ENCODE measurements at places on chromosomes 1 and 21. TPM values are rescaled to one million over a fixed set of nuclear protein-coding genes. Genes with fewer than 3 reads are reported as not detected.
A peak's percentile ranks its signal among the peaks of the same experiment; 100 is the strongest.

DNA sequence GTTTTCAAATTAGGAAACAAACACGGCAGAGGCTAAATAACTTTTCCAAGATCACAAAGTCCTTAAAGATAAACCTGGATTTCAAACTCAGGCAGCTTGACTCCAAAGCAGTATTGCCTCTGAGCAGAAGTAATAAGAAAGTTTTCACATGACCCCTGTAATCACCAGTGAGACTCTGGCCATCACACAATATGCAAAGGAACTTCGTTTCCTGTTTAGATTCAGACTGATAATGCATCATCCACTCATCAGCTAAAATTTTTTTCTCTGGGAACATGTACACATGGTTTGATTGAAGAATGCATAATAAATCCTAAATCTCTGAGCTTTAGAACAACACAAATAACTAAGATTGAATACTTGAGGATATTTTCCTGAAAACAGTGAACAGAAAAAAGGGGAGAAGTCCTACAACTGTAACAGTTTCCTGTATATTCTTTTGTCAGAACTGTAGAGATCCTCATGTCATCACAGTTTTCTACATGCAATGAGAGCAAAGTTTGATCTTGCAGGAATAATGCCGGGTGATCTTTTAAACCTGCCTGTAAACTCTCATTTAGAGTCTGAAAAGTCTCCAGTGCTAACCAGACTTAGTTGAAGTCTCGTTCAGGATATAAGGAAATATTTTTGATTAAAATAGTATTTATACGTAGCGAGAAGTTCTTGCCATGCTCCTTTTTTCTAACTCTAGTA lies 225.3 kb downstream of the SPATA17 start:
- no peak for DNase-seq
- no peak overlapping the region for H3K4me3 ChIP-seq
- H3K36me3 ChIP-seq: no peaks in the 10 kb centered on the region
- H3K27ac ChIP-seq: no peak overlapping the region
- no peaks in the 10 kb centered on the region for H3K27me3 ChIP-seq
- H3K4me1 ChIP-seq: no peaks in the 10 kb centered on the region

The NBPF1 gene
- 31.2 TPM for total RNA-seq

DNA sequence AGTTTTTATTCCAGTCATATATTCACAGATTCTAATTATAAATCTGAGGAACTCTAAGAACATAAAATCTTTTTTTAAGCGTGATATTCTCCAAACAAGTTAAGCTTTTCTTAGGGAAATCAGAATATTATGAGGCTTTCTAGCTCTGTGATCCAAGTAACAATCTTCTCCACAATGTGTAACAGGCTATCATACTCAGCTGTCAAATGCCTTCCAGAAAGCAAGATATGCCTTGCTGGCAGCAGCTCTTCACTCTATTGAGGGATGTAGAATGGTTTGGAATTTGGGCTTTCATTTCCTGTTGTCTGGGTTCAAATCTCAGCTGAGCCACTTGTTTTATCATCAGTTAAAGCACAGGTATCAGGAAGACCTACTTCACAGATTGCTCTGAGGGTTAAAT lies 446.5 kb downstream of the PTBP2 start:
- no peaks in the 10 kb centered on the region for H3K4me1 ChIP-seq
- DNase-seq: no peak
- no peaks in the 10 kb centered on the region for H3K36me3 ChIP-seq
- no peak overlapping the region for H3K27ac ChIP-seq
- no peak overlapping the region for H3K4me3 ChIP-seq
- H3K27me3 ChIP-seq: no peaks in the 10 kb centered on the region

- peaks cover 62% of the 10 kb centered on the region for H3K36me3 ChIP-seq
- no peak for DNase-seq
- H3K27ac ChIP-seq: no peak overlapping the region
- H3K27me3 ChIP-seq: no peaks in the 10 kb centered on the region
- no peaks in the 10 kb centered on the region for H3K4me1 ChIP-seq
Observed at GRCh38 chr1:44314452-44314851, 40.6 kb downstream of the ERI3 start.

DNA sequence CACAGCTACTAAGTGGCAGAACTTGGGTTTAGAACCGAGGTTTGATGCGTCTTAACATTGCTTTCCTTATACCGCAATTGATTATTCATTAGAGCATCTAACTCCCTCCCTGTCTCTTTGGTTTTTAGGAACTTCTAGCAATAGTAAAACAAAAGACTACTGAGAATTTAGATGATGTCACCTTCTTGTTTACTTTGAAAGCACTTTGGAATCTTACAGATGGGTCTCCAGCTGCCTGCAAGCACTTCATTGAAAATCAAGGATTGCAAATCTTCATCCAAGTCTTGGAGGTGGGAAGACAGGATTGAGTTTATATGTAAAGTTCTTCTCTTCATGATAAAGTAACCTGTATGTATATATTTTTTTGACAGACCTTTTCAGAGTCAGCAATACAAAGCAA lies 35.0 kb downstream of the ZYG11A start:
- no peaks in the 10 kb centered on the region for H3K36me3 ChIP-seq
- H3K27me3 ChIP-seq: no peaks in the 10 kb centered on the region
- H3K4me3 ChIP-seq: no peak overlapping the region
- H3K4me1 ChIP-seq: no peaks in the 10 kb centered on the region
- no peak overlapping the region for H3K27ac ChIP-seq

GRCh38 chr1:46446646-46447498 lies 42.8 kb upstream of the DMBX1 start:
- H3K36me3 ChIP-seq: no peaks in the 10 kb centered on the region
- peak; percentile 88 for DNase-seq
- peaks cover 18% of the 10 kb centered on the region for H3K4me1 ChIP-seq
- H3K4me3 ChIP-seq: no peak overlapping the region

- DNase-seq: no peak
- no peak overlapping the region for H3K4me3 ChIP-seq
- no peaks in the 10 kb centered on the region for H3K27me3 ChIP-seq
- peaks cover 44% of the 10 kb centered on the region for H3K36me3 ChIP-seq
- H3K27ac ChIP-seq: peak overlapping the region; percentile 34
Observed at GRCh38 chr1:25806418-25806817, 6.4 kb downstream of the SELENON start.

DNA sequence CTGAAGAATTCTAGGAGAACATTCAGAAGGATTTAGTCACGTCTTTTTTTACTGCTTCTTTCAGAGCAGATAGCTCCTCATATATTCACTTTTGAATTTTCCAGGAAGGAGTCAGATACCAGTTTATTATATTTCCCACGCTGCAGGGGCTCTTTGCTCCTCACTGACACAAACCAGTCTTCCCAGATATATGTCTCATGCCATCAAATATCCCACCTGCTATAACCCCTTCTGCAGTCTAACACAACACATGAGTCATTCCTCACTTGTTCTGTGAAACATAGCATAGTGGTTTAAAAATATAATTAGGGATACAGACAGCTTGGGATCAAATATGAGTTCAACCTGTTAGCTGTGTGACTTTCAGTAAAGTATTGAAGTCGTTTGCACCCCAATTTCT lies 251.7 kb upstream of the DPYD start:
- no peak for DNase-seq
- no peaks in the 10 kb centered on the region for H3K27me3 ChIP-seq
- H3K4me1 ChIP-seq: no peaks in the 10 kb centered on the region
- H3K36me3 ChIP-seq: no peaks in the 10 kb centered on the region
- H3K4me3 ChIP-seq: no peak overlapping the region
- no peak overlapping the region for H3K27ac ChIP-seq

DNA sequence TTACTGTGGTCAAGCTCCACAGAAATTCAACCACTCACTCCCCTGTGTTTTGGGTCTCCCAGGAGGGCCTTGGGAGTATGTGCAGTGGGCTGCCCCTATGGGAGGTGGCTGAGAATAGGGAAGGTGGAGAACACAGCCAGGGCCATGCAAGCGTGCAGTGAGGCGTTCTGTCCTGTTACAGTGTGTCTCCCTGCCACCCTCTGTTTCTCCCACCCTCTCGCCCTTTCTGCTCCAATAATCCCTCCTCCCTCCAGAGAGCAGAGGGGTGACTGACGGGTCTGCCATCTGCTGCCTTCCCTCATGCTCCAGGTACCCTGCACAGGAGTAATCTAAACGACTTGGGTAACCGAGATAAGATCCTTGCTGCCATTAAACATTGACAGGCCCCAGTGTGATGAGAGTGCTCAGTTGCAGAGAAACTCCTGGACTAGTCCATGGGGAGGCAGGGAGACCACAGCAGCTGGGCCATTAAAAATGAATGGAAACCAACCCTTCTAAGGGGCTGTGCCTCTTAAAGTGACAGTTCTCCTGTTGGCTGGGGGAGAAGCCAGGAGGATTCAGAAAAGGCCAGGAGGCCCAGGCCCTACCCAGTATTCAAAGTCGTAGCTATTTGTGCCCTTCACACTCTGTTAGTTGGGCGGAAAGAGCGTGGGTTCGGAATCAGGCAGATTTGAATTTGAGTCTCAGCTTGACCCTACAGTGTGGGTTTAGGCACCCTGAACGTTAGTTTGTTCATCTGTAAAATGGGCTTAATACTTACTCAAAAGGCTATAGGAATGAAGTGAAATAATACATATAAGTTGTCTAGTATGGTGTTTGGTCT lies 22.4 kb upstream of the BTG2 start:
- H3K4me1 ChIP-seq: peaks cover 33% of the 10 kb centered on the region
- H3K27ac ChIP-seq: no peak overlapping the region
- H3K27me3 ChIP-seq: no peaks in the 10 kb centered on the region
- no peak overlapping the region for H3K4me3 ChIP-seq
- peak; percentile 42 for DNase-seq

The ARHGAP30 gene
- 38.0 TPM for total RNA-seq

DNA sequence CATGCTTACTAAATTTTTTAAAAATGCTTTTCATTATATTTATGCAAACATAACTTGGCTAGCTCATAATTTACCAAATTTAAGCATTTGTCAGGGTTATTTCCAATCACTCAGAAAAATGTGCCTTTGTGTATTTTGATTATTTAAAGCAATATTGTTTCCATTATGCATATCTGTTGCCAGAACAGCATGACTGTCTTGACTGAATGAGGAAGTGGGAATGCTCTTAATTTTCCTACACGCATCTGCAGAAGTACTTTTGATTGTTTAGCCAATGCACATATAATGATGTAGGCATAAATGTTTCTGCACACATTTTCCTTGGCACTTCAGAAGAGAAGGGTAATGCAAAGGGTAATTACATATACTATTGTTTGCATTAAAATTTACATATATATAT lies 92.5 kb upstream of the ADGRL2 start:
- no peak overlapping the region for H3K4me3 ChIP-seq
- no peaks in the 10 kb centered on the region for H3K4me1 ChIP-seq
- no peak overlapping the region for H3K27ac ChIP-seq

- no peaks in the 10 kb centered on the region for H3K27me3 ChIP-seq
- DNase-seq: no peak
- H3K36me3 ChIP-seq: no peaks in the 10 kb centered on the region
- no peak overlapping the region for H3K27ac ChIP-seq
Observed at GRCh38 chr1:60367532-60367931, 294.0 kb upstream of the C1orf87 start.

The GNAT2 gene
- not detected for total RNA-seq

The OLFML2B gene
- total RNA-seq: 17.5 TPM

- H3K4me1 ChIP-seq: peaks cover 18% of the 10 kb centered on the region
- DNase-seq: peak; percentile 96
- no peak overlapping the region for H3K27ac ChIP-seq
- H3K36me3 ChIP-seq: peaks cover 13% of the 10 kb centered on the region
- no peaks in the 10 kb centered on the region for H3K27me3 ChIP-seq
- H3K4me3 ChIP-seq: peak overlapping the region; percentile 72
Observed at GRCh38 chr1:25904943-25905679, 1.1 kb downstream of the STMN1 start.

DNA sequence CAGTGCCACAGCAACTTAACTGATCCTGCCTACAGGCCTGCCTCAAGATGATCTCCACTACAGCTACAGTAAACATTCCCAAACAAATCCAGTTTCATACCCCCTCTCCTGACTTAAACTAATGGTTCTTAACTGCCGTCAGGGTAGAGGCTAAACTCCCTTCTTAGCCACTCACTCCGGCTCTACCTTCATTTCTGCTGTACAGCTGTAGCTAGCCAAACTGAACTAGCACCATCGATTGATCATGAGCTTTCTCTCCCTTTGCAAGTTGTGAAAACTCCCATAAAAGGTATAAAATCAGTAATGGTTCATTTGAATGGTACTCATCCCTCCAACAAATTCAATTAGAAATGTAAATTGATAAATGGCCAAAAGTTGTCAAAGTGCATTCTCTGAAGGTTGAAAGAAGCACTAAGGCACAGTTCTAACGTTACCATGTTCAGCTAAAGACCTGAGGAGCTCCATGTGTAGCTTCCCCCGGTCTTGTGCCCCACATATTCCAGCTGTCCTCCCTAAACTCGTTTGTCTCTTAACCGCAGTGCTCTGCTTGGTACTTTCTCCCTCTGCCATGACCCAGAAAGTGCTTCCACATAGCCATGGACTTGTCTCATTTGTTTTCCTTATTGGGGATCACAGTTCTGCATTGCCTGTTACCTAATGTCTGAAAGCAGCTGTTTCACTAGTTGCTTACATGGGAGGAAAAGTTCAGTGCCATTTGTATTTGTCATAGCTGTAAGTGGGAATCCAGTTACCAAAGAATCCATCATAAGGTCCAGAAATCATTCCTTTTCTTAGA lies 49.8 kb downstream of the DHX9 start:
- peaks cover 51% of the 10 kb centered on the region for H3K36me3 ChIP-seq
- H3K27ac ChIP-seq: no peak overlapping the region
- DNase-seq: no peak

The SCMH1 gene
- 37.2 TPM for total RNA-seq

The LRRC53 gene
- not detected for total RNA-seq

GRCh38 chr1:91741301-91741700 lies 144.7 kb downstream of the TGFBR3 start:
- H3K4me1 ChIP-seq: peaks cover 33% of the 10 kb centered on the region
- no peaks in the 10 kb centered on the region for H3K27me3 ChIP-seq
- no peaks in the 10 kb centered on the region for H3K36me3 ChIP-seq
- no peak overlapping the region for H3K27ac ChIP-seq
- no peak for DNase-seq
- no peak overlapping the region for H3K4me3 ChIP-seq

The PLA2G2F gene
- total RNA-seq: not detected

The ATP6V1G3 gene
- total RNA-seq: not detected

The LENEP gene
- total RNA-seq: not detected

DNA sequence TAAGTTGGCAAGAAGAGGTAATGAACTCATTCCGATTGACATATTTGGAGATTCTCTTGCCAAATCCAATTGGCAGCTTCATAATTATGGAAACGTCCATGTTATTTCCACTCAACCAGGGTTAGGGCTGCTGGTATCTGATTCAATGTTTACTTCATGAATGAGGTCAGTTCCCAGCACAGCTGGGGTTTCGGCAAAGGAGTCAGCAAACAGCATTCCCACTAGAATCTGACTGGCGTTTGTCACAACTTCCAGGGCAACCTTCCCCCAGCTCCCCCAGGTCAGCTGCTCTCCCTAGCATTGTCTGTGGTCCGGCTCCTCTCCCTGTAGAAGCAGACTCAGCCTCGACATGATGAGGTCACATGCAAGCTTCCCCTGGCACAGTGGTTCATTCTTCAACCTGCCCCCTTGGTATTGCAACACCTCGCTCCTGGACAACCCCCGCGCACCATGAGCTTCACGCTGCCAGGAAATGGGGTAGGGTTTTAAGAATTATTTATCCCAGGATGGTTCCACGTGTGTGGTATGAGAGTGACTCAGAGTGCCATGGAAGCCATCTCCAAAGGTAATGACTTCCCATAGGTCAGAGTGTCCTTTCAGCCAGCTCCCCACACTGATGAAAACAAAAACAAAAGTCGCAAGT lies 100.7 kb upstream of the SLC25A33 start:
- no peaks in the 10 kb centered on the region for H3K36me3 ChIP-seq
- H3K4me3 ChIP-seq: no peak overlapping the region
- peak; percentile 74 for DNase-seq

- DNase-seq: no peak
- no peak overlapping the region for H3K27ac ChIP-seq
- no peaks in the 10 kb centered on the region for H3K4me1 ChIP-seq
- no peak overlapping the region for H3K4me3 ChIP-seq
Observed at GRCh38 chr1:189253601-189254350, 1223.9 kb downstream of the BRINP3 start.

The IFNLR1 gene
- total RNA-seq: 11.1 TPM

The RXRG gene
- 9.1 TPM for total RNA-seq
